ENCODE measurements at places on chromosomes 6 and 20.
A peak's percentile ranks its signal among the peaks of the same experiment; 100 is the strongest.

- no peaks in the 10 kb centered on the region for H3K27me3 ChIP-seq
- H3K4me3 ChIP-seq = no peak overlapping the region
- peak overlapping the region; percentile 100 for H3K27ac ChIP-seq
- no peak for DNase-seq
Observed at GRCh38 chr6:35725081-35725708, 11.6 kb upstream of the ARMC12 start.

DNA sequence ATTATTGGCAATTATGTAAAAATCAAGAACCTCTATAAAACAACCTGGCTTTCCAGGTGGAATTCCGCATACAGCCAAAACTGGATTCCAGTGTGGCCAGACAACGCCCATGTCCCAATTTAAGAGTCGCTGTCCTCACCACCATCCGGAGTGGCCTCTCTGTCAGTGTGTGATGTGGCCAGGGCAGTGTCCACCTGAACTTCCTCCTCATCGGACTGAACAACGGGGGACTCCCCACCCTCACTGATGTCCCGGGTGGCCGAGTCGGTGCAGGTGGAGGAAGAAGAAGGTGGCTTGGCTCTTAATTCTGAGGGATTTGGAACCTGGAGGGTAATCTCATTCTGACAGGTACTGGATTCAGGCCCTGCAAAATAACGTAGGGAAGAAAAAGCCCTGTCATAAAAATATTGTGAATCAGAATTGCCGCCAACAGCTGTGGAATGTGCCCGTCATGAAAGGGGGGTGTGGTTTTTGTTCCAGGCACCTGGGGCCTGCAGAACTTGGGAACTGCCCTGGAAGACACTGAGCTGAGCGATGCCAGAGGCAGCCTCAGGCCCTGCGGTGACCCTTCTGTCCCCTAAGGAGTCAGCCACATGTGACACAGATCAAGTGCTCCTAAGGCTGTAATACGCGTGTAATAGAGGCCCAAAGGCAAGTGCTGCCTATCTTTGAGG lies 139.8 kb downstream of the DTNBP1 start:
- H3K36me3 ChIP-seq = peaks cover 78% of the 10 kb centered on the region
- H3K4me1 ChIP-seq = peaks cover 17% of the 10 kb centered on the region
- H3K4me3 ChIP-seq = no peak overlapping the region
- no peak overlapping the region for H3K27ac ChIP-seq
- DNase-seq = no peak

- no peaks in the 10 kb centered on the region for H3K27me3 ChIP-seq
- no peak overlapping the region for H3K27ac ChIP-seq
- no peaks in the 10 kb centered on the region for H3K36me3 ChIP-seq
- H3K4me1 ChIP-seq = peaks cover 11% of the 10 kb centered on the region
- no peak for DNase-seq
- H3K4me3 ChIP-seq = no peak overlapping the region
Observed at GRCh38 chr20:57702091-57702490, 7.7 kb downstream of the PMEPA1 start.

GRCh38 chr20:60219984-60220562 lies 261.9 kb downstream of the CDH26 start:
- H3K36me3 ChIP-seq = no peaks in the 10 kb centered on the region
- no peaks in the 10 kb centered on the region for H3K27me3 ChIP-seq
- no peak overlapping the region for H3K4me3 ChIP-seq
- no peak for DNase-seq
- H3K4me1 ChIP-seq = no peaks in the 10 kb centered on the region

DNA sequence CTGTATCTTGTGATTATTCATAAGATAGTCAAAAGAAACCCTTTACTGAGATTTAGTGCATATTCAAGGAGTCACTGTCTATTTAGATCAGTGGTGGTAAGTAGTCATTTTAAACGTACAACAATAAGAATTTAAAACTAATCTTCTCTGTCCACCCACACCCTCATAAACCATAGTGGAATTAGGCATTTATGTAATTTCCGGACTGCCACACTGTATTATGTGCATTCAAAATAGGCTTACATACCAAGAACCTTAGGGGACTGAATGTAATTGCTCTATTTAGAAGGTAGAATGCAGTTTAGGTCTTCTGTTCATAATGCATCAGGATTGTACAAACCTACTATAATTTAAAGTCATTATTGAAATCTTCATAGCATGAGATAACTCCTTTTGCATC lies 685.4 kb downstream of the TENT5A start:
- no peak overlapping the region for H3K27ac ChIP-seq
- no peaks in the 10 kb centered on the region for H3K27me3 ChIP-seq
- H3K4me3 ChIP-seq = no peak overlapping the region

DNA sequence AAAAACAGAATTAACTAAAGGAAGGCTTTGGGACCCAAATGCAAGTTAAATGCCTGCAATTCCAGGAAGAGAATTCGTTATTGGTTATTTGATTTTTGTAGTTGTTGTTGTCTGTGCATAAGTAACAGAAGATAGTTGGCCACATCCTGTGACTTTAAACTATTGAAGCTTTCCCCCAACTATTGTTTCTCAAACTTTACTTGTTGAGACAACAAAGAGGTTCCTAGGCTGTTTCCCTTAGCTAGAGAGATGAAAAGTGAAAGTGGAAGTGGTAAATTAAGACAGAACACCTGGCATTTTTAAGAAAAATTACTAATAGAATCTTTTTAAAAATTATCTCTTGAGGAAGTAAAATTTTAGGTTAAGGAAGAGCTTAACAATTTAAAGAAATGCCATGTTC lies 525.2 kb downstream of the PKHD1 start:
- no peak for DNase-seq
- H3K27ac ChIP-seq = no peak overlapping the region
- H3K27me3 ChIP-seq = no peaks in the 10 kb centered on the region
- no peaks in the 10 kb centered on the region for H3K36me3 ChIP-seq
- H3K4me3 ChIP-seq = no peak overlapping the region

Measured in stomach (tissue), 19 donors.